ENCODE measurements at places on chromosomes 2 and 18.

GRCh38 chr2:2859164-2859563 lies 518.5 kb downstream of the EIPR1 start:
- no peak for DNase-seq

DNA sequence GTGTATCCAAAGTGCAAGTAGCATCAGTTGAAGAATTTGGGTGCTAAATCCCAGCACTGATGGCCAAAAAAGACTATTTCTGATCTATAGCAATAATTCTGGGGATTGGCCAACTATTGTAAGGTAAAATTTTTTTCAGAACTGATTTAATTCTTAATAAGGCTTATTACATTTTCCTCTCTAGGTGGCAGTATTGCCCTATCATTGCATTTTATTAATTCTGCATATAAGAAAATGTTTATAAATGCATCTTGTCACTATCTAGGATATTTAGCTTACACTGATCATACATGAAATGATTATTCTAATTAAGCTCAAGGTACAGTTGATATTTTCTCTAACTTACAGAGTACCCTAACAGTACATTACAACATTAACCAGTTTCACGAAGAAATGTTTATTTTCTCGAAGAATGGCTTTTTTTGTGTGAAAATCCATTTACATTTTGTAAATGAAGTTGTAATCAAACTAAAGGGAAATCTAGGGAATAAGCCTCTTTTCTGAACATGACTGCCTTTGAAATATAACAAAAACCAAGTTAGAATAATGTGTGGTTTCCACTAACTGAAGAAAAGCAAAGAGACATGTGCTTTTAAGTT lies 11.0 kb downstream of the TTN start:
- peak; percentile 70 for DNase-seq

- no peak for DNase-seq
Observed at GRCh38 chr2:161078211-161078539, 82.1 kb upstream of the TANK start.

GRCh38 chr2:72095364-72095763 lies 52.3 kb downstream of the CYP26B1 start:
- no peak for DNase-seq

GRCh38 chr2:3914241-3914640 lies 210.9 kb downstream of the DCDC2C start:
- DNase-seq: peak; percentile 10

GRCh38 chr2:64454386-64455332 lies 697 bp downstream of the LGALSL start:
- peak; percentile 12 for DNase-seq

DNA sequence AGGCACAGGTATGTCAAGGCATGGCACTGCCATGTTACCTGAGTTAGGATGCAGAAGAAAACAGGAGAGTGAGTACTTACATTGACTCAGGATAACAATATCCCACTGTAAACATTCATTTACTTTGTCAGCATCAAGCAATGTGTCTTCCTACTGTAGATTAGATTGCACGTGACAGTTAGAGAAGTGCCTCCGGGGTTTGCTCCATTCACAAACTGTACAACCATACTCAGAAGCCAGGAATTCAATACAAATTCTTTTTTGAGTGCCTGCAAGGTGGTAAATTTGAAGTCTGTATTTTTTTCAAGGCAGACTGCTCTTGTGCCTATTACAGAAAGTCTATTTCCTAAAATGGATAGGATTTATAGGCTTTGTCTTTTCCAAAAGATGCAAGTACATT lies 34.1 kb downstream of the CDCA7 start:
- DNase-seq: no peak

DNA sequence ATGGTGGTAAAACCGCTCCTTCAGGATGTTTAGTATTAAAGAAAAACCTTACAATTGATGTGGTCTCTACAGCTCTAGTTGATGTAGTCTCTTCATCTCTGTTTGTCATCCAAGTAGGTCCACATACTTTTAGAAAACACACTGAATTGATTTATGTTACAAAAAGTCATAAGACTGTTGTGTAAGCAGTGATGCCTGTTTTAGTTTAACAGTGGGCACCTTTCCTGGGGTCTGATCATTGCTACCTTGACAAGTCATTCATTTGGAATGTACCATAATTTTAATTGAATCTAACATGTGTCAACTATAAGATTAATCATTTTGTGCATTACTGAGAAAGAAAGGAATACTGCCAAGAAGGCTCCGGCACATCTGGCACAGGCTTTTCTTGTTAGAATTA lies 34.3 kb downstream of the GIGYF2 start:
- no peak for DNase-seq

DNA sequence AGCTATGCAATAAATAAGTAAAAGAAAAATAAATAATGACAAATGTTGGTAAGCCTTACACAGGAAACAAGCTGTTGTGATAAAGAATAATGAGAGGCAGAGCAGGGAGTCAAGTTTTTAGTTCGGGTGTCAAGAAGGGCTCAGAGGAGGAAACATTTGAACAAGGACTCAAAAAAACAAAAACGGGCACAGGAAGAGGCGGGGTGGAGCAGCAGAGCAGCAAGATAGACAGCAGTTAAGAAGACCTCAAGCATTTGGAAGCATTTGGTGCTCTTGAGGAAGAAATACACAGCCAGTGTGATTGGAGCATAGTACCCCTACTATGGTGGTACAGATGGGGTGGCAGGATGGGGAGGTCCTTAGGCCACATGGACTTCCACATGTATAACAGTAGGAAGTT lies 2.8 kb downstream of the TMEM169 start:
- DNase-seq: no peak
